ENCODE measurements at places on chromosomes 6 and 20.

DNA sequence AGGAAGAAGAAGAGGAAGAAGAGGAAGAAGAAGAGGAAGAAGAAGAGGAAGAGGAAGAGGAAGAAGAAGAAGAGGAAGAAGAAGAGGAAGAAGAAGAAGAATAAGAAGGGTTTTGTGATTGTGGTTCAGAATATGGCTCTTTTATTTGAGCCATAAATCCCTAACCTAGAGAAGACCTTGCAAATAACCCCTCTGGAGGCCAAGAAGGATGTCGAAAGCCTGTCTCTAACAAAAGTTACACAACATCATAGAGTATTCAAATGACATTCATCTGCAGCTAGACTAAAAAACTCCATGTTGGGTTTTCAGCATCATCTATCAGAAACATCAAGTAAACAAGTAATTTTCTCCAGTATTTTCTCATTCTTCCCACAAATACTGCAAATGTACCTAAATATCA, 100.9 kb downstream of the RNASET2 start:
- no peak for DNase-seq

- no peak for DNase-seq
Measured at GRCh38 chr6:45651301-45651700, 273.6 kb upstream of the SUPT3H start.

- DNase-seq = no peak
Measured at GRCh38 chr6:73870907-73871306, 174.9 kb downstream of the CD109 start.

GRCh38 chr6:23180504-23181293, 611.3 kb downstream of the HDGFL1 start:
- DNase-seq = no peak

Measured in H1 (cell line).